ENCODE measurements at places on chromosomes 1 and 21. TPM values are rescaled to one million over a fixed set of nuclear protein-coding genes. Genes with fewer than 3 reads are reported as not detected.

DNA sequence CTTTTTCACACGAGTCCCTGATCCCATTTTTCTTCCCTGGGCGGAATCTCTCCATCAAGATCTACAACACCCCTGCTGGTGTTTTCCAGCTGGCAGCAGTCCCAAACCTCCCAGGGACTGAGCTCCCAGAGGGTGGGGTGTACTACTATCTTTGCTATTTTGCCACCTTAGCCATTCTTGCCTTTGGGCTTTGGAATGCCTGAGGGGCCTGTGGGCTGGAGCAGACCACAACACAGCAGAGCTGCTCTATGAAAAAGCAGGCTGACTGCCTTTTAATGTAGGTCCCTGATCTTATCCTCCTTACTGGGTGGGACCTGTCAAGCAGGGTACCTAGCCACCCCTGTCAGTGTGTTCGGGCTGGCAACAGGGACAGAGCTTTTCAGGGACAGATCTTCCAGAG is 91.9 kb downstream of the KCNT2 start:
- DNase-seq, result no peak

GRCh38 chr21:18661842-18662241 is 258.3 kb upstream of the TMPRSS15 start:
- DNase-seq, result no peak

DNA sequence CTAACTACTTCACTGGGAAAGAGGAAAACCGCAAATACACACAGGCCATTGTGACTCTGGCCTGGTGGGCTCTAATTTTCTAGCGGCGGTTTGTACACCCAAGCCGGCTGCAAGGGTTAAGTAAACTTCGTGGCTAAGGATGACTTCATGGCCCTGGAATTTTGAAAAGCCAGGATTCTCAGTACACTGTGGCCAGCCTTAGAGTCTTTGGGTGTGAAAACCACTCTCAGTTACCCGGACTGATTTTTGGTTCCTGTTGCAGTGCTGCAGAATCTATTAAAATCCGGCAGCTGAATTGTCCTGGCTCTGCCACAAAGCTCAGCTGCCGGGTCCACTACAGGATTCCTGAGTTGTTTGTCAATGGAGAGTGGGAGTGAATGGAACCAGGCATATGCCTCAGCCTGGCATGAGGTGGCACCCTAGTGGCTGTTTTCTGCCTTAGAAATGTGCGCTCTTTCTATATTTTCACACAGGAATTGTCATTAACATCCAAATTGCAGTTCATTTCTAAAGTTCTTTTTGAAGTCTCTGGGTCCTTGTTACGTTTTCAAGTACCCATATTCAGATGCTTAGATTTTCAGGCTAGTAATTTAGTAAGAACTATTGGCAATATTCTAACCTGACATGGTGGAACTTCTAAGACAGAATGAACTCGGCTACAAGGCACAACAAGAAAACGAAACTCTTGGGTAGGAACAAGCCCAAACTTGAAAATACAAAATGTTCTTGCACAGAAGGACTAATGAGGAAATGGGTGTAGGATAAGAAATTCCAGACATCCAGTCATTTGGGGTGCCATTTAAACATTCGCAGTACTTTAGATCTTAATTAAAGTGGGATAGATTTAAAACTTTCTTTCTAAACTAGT is 255.9 kb downstream of the NFIA start:
- DNase-seq, result peak; percentile 19

- DNase-seq, result no peak
Measured at GRCh38 chr1:45535988-45536766, 14.4 kb upstream of the AKR1A1 start.

DNA sequence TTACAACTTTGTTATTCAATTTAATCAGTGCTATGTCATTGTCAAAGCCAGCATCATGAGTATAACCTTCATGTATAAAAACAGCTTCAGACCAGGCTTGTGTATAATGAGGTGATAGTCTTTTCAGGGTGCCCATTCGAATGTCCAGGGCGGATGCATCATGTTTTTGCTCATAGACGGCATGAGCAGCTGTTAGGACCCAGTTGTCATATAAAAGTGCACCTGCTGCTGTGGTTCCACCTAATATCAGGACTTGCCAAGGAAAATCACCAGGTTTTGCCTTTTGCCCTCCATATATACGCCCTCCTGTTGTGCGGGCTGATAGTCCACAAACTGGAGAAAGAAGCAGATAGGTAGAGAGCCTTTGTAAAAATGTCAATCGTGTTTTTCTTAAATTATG is 14.9 kb downstream of the TARDBP start:
- DNase-seq, result no peak

GRCh38 chr1:242211254-242212022 is 212.5 kb upstream of the MAP1LC3C start:
- no peak for DNase-seq

DNA sequence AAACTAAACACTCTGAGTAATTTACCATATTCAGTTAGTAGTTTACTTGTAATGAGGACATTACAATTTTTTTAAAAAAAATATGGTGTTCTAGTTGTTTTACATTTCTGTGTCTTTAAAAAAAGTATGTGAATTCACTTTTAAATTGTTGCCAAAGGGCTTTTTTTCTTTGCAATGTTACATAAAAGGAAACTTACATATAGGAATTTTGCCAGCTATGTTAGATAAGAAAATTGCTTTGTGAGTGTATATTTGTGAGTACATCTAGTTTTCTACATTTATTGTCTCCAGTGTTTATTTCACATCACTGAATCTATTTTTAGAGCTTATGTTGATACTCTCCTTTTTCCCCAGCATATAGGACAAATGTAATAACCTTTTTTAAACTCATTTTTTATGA is 206.8 kb downstream of the GPR52 start:
- no peak for DNase-seq

- DNase-seq, result no peak
Measured at GRCh38 chr1:67150931-67151330, 15.3 kb upstream of the IL23R start.

GRCh38 chr1:63906047-63906704 is 132.4 kb downstream of the ROR1 start:
- no peak for DNase-seq

LPAR3 gene
- total RNA-seq, result 25.4 TPM

DNA sequence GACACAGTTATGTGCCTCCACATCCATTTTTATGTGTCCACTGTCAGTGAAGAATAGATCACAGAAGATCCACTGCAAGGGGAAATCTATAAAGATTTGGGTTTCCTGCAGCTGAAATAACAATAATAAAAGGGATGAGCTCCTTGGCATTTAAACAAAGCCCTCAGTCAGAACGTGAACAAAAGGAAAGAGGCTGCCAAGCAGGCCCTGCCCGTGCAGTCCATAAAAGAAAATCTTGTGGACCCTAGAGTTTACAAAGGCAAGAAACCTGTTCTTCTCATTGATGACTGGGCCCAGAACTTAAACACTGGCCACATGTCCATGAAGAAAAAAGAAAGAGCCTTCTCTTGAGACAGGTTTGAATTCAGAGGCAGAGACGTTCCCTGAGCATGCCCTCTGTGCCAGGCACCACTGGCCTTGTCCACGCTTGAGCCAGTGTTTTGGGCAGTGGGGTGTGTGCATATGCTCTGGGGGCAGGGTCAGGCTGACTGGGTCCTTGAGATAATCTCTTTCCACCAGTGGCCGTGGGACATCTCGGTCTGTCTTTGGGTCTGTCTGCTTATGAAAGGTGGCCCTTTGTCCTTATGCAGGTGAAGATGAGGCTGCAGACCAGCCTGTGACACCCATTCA is 142.7 kb downstream of the HIVEP3 start:
- no peak for DNase-seq

- no peak for DNase-seq
Measured at GRCh38 chr21:14244911-14245310, 29.0 kb downstream of the RBM11 start.
